ENCODE measurements at places on chromosomes 5 and 9. TPM values are rescaled to one million over a fixed set of nuclear protein-coding genes. Genes with fewer than 3 reads are reported as not detected.

Gene NIM1K
- total RNA-seq: 6.3 TPM

Gene SLC4A9
- 0.45 TPM for total RNA-seq

Gene GABRP
- total RNA-seq: not detected

Gene DOLPP1
- total RNA-seq: 12.0 TPM

Gene ANKRD55
- 6.2 TPM for total RNA-seq

Gene MRPL50
- total RNA-seq: 34.2 TPM

Gene MGAT4B
- total RNA-seq: 56.1 TPM

Gene PRLR
- 5.2 TPM for total RNA-seq

Gene PELO
- 18.5 TPM for total RNA-seq

Gene KIF4B
- 0.18 TPM for total RNA-seq

Gene PCDHGA6
- total RNA-seq: 23.6 TPM

Gene GPX3
- total RNA-seq: 2.6 TPM

Gene ROR2
- total RNA-seq: 7.1 TPM

Gene PALM2AKAP2
- 4.5 TPM for total RNA-seq

Gene CDKN2B
- 0.09 TPM for total RNA-seq

Gene MAMDC2
- total RNA-seq: 9.6 TPM

Gene RANBP17
- total RNA-seq: 145 TPM

Gene SRP19
- total RNA-seq: 32.0 TPM

Gene SREK1
- 182 TPM for total RNA-seq

Gene ARHGEF37
- total RNA-seq: 4.6 TPM

Gene SPATA31A3
- not detected for total RNA-seq

Gene GBGT1
- total RNA-seq: 3.0 TPM

Gene BARHL1
- 19.3 TPM for total RNA-seq

Gene TMEM171
- 0.27 TPM for total RNA-seq

Gene IFNA21
- not detected for total RNA-seq

Gene BTNL3
- total RNA-seq: 0.09 TPM

Gene PLK2
- 123 TPM for total RNA-seq

Gene GLDC
- 30.3 TPM for total RNA-seq

Gene NNT
- 122 TPM for total RNA-seq

Gene DND1
- total RNA-seq: 0.73 TPM

Gene SEMA5A
- total RNA-seq: 27.5 TPM

Gene HRH2
- total RNA-seq: 4.0 TPM

Gene STXBP1
- total RNA-seq: 96.1 TPM

Gene TXNDC8
- total RNA-seq: not detected

Gene TLR4
- 8.4 TPM for total RNA-seq

Gene NIPAL4
- not detected for total RNA-seq

Gene ITGA2
- total RNA-seq: 1.1 TPM

Gene C5orf34
- 12.3 TPM for total RNA-seq

Gene PCDHGA10
- total RNA-seq: 21.4 TPM

Gene C5orf58
- not detected for total RNA-seq

Gene SLC34A1
- not detected for total RNA-seq
